Aorta (tissue), 5 donors: ENCODE measurements at places on chromosomes 3 and 15. TPM values are rescaled to one million over a fixed set of nuclear protein-coding genes. Genes with fewer than 3 reads are reported as not detected.

The GOLGA8A gene
- 150 TPM for polyA plus RNA-seq

The CIDEC gene
- 75.3 TPM for polyA plus RNA-seq

DNA sequence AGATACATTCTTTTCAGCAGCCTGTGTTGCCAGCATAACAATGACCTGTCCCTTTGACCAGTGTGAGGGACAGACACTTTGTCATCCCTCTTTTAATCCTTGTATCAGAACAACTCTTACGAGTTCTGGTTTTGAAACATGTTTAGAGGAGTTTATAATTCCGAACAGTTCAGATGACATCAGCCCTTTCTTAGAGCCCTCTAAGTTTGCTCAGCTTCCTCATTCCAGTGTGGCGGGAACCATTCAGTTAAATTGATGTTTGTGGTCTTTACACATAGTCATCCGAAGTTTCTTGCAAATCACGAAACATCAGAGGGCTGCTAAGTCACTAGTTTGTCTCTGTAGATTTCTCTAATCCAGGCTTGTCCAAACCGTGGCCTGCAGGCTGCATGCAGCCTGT, 102.5 kb downstream of the AKAP13 start:
- DNase-seq: no peak

The SLC12A8 gene
- polyA plus RNA-seq: not detected

The CCR1 gene
- polyA plus RNA-seq: 5.1 TPM

- no peak for DNase-seq
These were observed 63.6 kb downstream of the OSBPL10 start for GRCh38 chr3:31917303-31918005.

The MYL3 gene
- polyA plus RNA-seq: 2.6 TPM

GRCh38 chr3:42489937-42490227, 12.6 kb upstream of the VIPR1 start:
- no peak for DNase-seq

The STRA6 gene
- polyA plus RNA-seq: 0.49 TPM

The NCBP2 gene
- polyA plus RNA-seq: 59.6 TPM

DNA sequence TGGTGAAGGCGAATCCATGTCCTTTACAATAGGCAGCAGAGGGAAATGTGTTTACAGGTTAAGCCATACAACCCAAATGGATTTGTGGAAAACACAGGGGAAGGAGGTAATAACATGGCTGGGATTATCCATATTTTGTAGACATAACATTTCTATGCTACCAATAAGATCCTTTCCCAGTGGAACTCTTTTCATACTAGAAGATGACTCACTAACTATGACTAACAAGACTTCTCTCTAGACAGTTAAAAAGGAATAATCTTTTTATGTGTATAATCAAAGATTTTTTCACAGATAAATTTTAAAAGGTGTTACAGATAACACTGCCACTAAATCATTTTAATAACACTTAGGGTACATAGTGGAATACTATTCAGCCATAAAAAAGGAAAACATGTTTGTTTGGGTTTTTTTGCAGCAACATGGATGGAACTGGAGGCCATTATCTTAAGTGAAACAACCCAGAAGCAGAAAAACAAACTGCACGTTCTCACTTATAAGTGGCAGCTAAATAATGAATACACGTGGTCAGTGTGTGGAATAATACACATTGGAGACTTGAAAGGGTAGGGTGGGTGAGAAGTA, 39.6 kb downstream of the VPS13C start:
- no peak for DNase-seq
